Activated CD4-positive, CD25-positive, alpha-beta regulatory T cell (primary cell): ENCODE measurements at places on chromosomes 5 and 9.

DNA sequence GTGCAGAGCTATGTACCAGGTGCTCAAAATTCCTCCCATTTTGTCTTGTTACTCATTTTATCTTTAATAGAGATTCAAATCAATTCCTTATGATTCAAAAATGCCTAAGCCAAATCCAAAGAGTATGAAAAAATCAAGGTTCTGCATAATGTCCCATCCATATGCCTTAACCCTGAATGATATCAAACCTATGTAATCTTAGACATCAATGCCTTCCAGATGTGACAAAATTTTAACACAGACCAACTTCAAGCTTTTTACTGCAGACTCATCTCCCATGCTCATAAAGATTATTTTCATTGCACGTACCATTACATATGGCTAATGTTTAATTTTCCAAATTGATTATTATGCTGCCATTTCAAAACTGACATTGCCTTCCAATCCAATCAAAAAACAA lies 122.4 kb downstream of the NFIB start:
- no peak for DNase-seq

DNA sequence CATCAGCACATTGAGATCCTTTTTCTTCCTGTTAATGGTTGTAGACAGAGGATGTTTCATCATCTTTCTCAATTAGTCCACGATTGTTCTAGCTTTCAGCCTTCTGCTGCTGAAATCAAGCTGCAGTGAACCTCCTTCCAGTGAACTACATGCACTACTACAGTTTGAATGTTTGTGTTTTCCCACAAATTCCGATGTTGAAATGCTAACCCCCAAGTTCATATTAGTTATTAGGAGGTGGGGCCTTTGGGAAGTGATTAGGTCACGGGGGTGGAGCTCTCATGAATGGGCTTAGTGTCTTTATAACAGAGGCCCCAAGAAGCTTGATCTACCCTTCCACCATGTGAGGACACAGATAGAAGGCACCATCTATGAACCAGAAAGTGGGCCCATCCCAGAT lies 32.9 kb downstream of the NSG2 start:
- no peak for DNase-seq

DNA sequence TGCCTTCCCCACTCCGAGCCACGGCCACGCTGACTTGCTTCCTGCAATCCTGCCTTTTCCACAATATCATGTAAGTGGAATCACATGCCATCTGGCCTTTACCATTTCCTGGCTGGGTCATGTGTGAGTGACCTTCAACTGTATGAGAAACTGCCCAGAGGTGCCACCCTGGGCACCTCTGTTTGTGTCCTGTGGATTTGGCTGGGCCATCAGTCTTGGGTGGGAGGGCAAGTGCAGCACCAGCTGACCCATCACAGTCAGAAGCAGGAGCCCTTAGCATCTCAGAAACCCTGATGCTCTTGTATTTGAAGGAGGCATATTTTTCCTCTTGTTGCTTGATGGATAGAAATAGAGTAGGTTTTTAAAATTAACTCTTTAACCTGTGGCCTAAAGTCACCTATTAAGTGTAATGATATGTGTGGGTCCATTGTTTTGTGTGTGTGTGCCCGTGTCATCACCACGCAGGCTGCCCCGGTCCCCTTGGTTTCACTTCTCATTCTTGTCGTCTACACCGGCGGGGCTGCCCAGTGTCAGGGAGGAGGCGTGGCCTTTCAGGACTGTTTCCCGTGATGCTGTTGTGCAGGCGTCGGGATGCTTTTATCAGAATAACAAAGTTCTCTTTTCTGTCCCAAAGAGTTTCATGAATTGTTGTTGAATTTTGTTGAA lies 52.1 kb upstream of the CACNA1B start:
- no peak for DNase-seq

DNA sequence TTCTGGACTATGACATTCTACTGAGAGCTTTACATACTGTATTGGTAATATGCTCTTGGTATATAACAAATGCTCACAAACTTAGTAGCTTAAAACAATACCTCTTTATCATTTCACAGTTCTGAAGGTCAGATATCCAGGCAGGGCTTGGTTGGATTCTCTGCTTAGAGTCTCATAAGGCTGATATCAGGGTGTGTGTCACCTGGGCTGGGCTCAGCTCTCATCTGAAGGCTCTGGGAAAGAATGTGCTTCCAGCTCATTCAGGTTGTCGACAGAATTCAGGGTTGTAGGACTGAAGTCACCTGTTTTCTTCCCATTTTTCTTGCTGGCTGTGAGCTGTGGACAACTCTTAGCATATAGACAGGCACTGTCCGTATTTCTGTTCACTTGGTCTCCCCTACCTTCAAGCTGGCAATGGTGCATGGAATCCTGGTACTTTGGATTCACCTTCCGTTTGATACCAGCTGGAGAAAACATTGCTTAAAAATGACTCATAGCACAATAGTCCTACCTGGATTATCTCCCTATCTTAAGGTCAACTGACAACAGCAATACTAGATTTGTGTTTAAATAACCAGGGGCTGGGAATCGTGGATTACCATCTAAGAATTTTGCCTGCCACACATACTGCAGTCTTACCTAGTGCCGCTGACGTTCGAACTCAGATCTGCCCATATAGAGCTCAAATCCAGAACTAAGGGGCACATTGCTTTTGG lies 69.2 kb downstream of the RCL1 start:
- DNase-seq: no peak

DNA sequence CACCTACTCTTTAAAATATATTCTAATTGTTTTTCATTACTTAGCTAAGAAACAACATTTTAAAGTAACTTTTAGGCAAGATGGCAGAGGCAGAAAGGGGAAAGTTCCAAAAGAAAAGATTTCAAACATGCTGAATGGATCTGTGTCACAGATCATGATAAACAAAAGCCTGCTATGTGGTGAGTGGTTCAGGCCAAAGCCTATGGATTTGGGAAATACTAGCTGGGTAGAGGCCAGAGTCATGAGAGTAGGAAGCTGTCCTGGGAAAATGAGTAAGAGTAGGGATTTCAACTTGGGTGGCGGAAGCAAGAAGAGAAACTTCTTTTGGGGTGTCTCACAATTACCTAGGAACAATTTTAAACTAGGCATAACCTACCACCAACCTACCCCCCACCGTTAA lies 68.7 kb upstream of the GRHPR start:
- no peak for DNase-seq

- no peak for DNase-seq
Observed at GRCh38 chr5:15600035-15600434, 100.1 kb downstream of the FBXL7 start.

GRCh38 chr5:33755231-33755630 lies 136.6 kb downstream of the ADAMTS12 start:
- DNase-seq: no peak
